ENCODE measurements at places on chromosomes 11 and 22. TPM values are rescaled to one million over a fixed set of nuclear protein-coding genes. Genes with fewer than 3 reads are reported as not detected.

Gene SMC1B
- not detected for total RNA-seq

Gene SLC1A2
- 0.81 TPM for total RNA-seq

Gene AMPD3
- 3.2 TPM for total RNA-seq

Gene FOLH1
- not detected for total RNA-seq

Gene SHANK3
- total RNA-seq, result 1.4 TPM

Gene ZC3H12C
- 10.5 TPM for total RNA-seq

Gene APOBEC3G
- 10.7 TPM for total RNA-seq

Gene PANX3
- not detected for total RNA-seq

Gene GRAP2
- total RNA-seq, result not detected

Gene CENPM
- total RNA-seq, result 3.7 TPM

Gene OR52D1
- total RNA-seq, result not detected

Gene YIF1A
- 199 TPM for total RNA-seq

Gene NAV2
- total RNA-seq, result 14.3 TPM

Gene HORMAD2
- not detected for total RNA-seq

Gene ROBO4
- total RNA-seq, result 32.9 TPM

Gene CCDC73
- not detected for total RNA-seq

Gene GSTT2B
- 0.97 TPM for total RNA-seq

Gene SOX6
- total RNA-seq, result 5.0 TPM

Gene APOBEC3F
- 1.4 TPM for total RNA-seq

Gene CBLIF
- not detected for total RNA-seq

Gene ME3
- total RNA-seq, result 12.5 TPM

All from cardiac atrium fibroblast (primary cell).